ENCODE measurements at places on chromosomes 3 and 15.

GRCh38 chr15:94453227-94453988 is 222.0 kb downstream of the MCTP2 start:
- no peak for DNase-seq

GRCh38 chr3:194103505-194103904 is 32.4 kb upstream of the HES1 start:
- DNase-seq = peak; percentile 56

- no peak for DNase-seq
Measured at GRCh38 chr3:140794507-140794906, 116.6 kb downstream of the TRIM42 start.

DNA sequence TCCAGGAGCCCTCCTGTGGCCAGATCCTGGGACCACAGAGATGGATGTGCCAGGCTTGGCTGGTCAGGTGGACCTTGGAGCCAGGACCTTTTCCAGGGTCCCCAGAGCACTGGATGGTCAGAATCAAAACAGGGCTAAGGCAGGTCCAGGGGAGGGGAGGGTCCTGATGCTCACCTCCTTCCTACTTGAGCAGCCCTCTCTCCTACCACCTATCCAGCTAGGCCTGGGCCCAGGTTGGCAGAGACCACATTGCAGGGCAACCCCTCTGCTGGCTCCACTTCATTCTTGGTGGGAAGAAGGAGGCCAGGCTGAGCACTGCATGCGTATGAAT is 28.5 kb upstream of the SFMBT1 start:
- no peak for DNase-seq

GRCh38 chr3:186226482-186226881 is 117.6 kb upstream of the ETV5 start:
- no peak for DNase-seq

- no peak for DNase-seq
Measured at GRCh38 chr3:136249091-136249490, 1.0 kb upstream of the PCCB start.

DNA sequence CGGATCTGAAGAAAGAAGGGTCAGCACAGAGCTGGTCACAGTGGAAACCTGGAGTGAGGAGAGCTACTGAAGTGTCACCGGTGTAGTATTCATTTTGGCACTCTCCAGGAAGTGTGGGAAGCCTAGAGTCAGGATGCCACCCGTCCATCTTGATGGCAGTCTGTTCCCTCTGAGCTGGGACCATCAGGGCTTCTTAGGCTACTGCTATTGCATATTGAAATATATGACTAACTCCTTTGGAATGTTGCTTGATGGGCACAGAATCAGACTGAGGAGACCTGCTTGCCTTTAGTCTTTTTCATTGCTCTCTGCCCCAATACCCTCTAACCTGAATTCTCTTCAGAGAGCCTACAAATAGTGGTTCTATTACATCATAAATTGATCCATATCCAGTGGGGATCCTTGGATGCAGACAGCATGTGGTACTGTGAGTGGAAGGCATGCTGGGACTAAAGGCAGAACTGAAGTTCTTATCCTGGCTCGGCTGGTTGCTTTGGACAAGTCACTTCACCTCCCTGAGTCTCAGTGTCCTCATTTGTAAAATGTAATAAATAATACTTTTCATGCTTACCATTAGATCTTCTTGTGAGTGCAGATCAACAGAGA is 143.5 kb downstream of the PDE8A start:
- DNase-seq = no peak
